Non-pigmented ciliary epithelial cell (primary cell): ENCODE measurements at places on chromosomes 1 and 21.

- DNase-seq = no peak
Measured at GRCh38 chr1:182114627-182115023, 53.1 kb upstream of the ZNF648 start.

GRCh38 chr1:227318016-227318852 lies at the start of gene CDC42BPA:
TSS of gene CDC42BPA (minus strand) at chr1:227318492. CDS start at chr1:227317182, 1,310 bp downstream.
- DNase-seq = no peak

DNA sequence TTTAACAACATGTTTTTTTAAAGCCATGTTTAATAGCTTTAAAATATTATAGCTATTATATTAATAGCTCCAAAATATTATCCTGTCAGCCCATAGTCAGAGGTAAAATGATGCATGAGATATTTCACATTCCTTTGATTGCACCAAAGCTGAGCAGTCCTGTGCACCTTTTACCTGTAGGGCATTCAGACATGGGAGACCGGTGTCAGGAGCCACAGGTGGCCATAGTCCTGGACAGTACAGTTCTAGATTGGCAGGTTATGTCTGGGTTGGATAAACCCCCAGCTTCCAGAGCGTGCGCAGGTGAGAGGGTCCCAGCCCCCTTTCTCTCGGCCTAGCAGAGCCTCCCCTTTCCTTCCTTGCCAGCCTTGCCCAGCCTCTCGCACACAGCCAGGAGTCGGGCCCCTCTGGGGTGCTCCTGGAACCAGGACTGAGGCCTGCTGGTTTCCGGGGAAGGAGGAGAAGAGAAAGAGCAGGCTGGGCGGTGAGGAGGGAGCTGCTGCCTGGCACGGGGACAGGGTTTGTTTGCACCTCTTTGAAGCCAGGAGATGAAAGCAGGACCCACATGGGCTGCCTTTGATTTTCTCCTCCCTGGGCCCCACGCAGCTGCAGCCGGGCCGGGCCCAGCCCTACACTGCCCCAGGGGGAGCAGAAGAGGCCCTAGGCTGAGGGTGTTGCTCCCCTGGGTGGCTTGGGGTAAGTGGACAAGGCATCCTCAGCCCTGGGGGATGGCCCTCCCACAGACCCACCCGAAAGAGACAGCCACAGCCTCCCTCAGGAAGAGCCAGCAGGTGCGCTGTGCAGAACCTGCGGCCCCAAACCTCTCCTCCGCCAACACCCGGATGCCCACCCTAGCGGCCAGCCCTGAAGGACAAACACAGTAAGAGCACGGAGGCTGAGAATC lies 75.2 kb upstream of the TARDBP start:
- DNase-seq = no peak

- no peak for DNase-seq
Measured at GRCh38 chr1:21926814-21927532, 10.1 kb downstream of the HSPG2 start.

DNA sequence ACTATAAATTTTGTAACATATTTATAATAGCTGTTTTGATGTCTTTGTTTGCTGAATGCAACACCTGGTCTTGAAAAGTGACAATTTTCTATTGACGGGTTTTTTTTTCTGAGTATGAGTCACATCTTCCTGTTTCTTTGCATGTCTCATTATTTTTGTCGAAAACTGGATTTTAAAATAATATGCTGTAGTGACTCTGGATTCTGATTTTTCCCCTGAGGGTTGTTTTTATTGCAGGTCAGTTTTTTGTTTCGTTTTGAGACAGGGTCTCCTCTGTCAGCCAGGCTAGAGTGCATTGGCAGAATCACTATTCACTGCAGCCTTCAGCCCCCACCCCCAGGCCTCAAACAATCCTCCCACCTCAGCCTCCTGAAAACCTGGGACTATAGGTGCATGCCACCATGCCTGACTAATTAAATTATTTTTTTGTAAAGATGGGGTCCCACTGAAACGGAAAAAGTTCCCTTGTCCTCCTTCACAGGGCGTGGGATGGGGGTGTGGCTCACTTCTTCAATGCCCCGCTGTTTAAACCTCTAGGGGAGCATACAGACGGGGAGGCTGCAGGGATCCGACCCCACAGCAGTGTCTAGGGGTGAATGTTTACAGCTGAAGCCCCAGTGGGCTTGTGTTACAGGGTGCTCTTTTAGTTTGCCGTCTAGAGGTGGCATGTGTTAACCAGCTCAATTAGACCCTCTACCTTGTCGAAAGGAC lies 11.3 kb upstream of the PPIE start:
- no peak for DNase-seq

DNA sequence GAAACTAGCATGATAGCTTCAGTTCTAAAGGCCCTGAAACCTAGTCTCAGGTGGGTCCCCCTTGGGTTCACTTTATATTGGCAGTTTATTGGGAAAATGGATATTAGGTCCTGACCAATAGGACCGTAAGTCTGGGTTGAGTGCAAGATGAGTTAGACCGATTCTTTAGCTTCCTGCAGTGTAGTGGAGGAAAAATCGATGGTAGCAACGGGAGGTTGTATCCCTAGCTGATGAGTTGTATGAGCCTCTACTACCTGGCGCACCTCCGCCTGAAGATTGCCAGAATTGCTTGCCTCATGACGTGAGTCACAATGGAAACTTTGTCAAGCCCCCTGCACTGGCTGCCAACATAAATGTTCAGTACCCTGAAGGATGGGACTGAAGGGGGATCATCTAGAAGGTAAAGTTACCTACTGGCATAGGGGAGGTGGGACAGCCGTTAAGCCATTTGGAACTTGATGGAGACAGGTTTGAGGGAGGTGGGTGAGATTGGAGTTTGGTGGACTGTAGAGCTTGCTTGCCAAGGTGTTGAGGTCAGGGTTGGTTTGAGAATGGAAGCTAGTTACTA lies 3.9 kb downstream of the RCC1 start:
- no peak for DNase-seq

- DNase-seq = no peak
Measured at GRCh38 chr1:36204347-36204909, 19.8 kb upstream of the THRAP3 start.

- peak; percentile 90 for DNase-seq
Measured at GRCh38 chr21:41678924-41679318, 87.9 kb downstream of the RIPK4 start.
